Activated CD4-positive, alpha-beta T cell treated with anti-CD3 and anti-CD28 coated beads, Interleukin-2, amount 10 ng/mL, durations not matched to agents 7 days and 5 days (primary cell): ENCODE measurements at places on chromosomes 5 and 9. TPM values are rescaled to one million over a fixed set of nuclear protein-coding genes. Genes with fewer than 3 reads are reported as not detected.

DNA sequence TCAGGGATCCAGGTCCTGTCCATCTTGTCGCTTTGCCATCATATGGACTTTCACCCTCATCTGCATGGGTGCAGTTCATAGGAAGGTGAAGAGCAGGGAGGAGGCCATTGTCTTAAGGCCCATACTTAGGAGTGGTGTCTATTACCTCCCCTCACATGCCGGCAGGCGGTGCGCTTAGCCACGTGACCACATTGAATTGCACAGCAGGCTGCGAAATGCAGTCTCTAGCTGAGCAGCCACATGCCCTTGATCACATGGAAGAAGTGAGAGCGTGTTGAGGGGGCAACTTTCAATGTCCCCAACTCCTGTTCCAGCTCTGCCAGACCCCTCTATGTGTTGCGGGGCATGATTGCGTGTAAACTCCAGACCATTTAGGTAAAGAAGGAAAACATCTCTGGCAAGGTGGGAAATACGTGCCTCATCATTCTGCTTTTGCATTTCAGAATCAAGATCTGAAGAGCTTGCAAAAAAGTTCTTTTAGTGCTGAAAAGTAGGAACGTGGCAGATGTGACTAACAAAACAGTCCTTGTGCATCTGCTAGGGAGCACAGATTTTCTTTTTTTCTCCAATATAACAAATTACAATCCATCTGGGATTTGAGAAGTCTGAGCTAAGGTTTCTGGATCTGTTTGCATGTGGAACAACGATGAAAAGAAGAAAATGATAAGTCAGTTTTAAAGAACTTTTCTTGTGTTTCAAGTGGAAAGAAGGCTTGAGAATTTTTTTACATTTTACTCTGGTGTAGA, 34.4 kb downstream of the ROPN1L start:
- no peak overlapping the region for H3K4me3 ChIP-seq
- H3K36me3 ChIP-seq, result no peaks in the 10 kb centered on the region
- no peak for DNase-seq
- H3K27ac ChIP-seq, result no peak overlapping the region

The UGT3A1 gene
- not detected for total RNA-seq

- H3K27ac ChIP-seq, result no peak overlapping the region
- no peaks in the 10 kb centered on the region for H3K27me3 ChIP-seq
- no peaks in the 10 kb centered on the region for H3K4me1 ChIP-seq
These were observed 406.3 kb downstream of the SPOCK1 start for GRCh38 chr5:137092831-137093230.

The PTPN3 gene
- total RNA-seq, result not detected

The EIF4E1B gene
- not detected for total RNA-seq

DNA sequence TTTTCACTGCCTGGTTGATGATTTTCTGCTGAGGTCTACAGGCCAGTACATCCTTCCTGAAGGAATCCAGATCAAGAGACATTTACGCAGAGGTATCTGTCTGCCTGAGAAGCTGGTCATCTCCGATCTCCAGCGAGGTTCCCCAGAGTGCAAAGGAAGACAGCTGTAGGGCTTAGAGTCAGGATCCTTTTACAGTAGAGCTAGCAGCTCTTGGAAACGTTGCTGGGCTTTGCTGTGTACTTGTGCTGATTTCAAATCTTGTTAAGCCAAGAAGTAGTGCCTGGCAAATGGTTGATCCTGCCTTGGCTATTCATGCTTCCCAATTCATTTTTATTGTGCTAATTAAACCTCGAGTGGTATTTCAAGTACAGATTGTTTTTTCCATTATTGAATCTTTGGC, 48.9 kb downstream of the NTRK2 start:
- H3K27ac ChIP-seq, result no peak overlapping the region
- H3K27me3 ChIP-seq, result peaks cover 3% of the 10 kb centered on the region
- no peak overlapping the region for H3K4me3 ChIP-seq
- no peak for DNase-seq
- no peaks in the 10 kb centered on the region for H3K36me3 ChIP-seq
- no peaks in the 10 kb centered on the region for H3K4me1 ChIP-seq

DNA sequence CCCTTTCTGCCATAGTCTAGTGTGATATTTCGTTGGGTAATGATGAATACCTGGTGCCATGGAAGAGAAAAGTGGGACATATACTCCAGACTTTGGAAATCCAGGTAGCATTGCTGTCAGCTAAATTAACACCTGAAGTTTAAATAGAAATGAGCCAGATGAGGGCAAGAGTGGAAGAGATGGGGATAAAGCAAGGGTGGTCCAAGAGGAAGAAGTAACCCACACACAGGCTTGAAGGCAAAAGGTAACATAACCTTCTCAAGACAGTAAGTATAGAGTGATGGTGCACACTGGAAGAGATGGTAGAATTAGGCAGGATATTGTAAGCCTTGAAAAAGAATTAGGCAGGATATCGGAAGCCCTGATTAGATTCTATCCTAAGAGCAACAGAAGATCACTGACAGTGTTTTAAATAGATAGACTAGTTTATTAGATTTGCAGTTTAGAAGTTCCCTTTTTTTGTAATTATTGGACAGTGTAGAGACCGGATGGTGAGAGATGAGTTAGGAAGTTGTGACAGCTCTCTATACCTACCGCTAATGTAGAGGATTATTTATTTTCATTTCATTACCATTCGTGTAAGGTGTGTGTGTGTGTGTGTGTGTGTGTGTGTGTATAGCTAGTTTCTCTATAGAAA, 16.8 kb downstream of the ANXA1 start:
- H3K4me3 ChIP-seq, result no peak overlapping the region
- H3K27me3 ChIP-seq, result no peaks in the 10 kb centered on the region
- H3K27ac ChIP-seq, result no peak overlapping the region
- no peak for DNase-seq

DNA sequence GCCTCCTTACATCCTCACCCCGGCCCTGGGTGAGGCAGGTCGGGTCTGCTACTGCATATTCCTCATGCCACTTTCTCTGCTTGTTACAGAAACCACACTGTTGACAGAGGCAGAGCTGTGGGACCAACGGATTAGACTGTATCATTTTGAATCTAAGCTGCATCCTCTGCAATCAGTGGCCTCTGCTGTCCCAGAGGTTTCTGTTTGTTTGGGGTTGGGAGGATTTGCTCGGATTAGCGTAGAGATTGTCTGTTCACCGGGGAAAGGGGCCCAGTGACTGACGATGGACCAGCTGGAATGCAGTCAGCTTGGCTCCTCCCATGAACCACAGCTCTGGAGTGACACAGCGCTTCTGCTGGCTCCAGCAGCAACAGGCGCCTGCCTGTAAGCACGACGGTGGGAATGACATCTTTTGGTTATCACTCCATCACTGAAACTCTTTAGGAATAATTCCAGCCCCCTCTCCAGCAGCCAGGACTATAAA, 37.3 kb upstream of the ADRA1B start:
- no peaks in the 10 kb centered on the region for H3K36me3 ChIP-seq
- DNase-seq, result no peak
- H3K4me3 ChIP-seq, result no peak overlapping the region
- H3K4me1 ChIP-seq, result no peaks in the 10 kb centered on the region
- H3K27me3 ChIP-seq, result peaks cover 2% of the 10 kb centered on the region
- no peak overlapping the region for H3K27ac ChIP-seq

The CCL28 gene
- 16.4 TPM for total RNA-seq

The SMIM33 gene
- 1.2 TPM for total RNA-seq

GRCh38 chr9:136339173-136339957, 12.0 kb downstream of the GPSM1 start:
- no peaks in the 10 kb centered on the region for H3K36me3 ChIP-seq
- H3K4me1 ChIP-seq, result peaks cover 1% of the 10 kb centered on the region
- no peak overlapping the region for H3K27ac ChIP-seq
- DNase-seq, result peak; percentile 24

GRCh38 chr9:133726401-133727276, 11.5 kb downstream of the SARDH start:
- no peaks in the 10 kb centered on the region for H3K36me3 ChIP-seq
- H3K4me3 ChIP-seq, result peak overlapping the region; percentile 51
- peak; percentile 66 for DNase-seq
- peaks cover 9% of the 10 kb centered on the region for H3K27me3 ChIP-seq

The NIM1K gene
- 0.50 TPM for total RNA-seq

The LRRC19 gene
- not detected for total RNA-seq
